Prostate gland (tissue), 2 donors: ENCODE measurements at places on chromosomes 1 and 21.

DNA sequence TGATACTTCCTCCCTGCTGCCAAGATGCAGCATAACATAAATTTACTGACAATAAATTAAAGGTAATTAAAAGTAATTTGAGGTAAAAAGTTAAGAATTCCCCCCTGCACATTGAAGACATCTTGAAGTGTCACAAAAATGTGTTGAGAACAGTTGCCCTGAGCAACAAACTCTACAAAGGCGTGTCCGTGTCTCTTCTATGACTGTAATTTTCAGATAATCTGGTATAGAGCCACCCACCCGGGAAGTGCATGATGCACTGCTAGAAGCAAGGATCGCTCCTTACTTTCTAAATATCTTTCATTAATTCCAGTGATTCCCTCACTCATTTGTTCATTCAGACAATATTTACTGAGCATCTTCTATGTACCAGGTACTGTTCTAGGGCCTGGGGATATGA lies 11.0 kb upstream of the CASQ1 start:
- no peaks in the 10 kb centered on the region for H3K4me1 ChIP-seq
- DNase-seq: no peak
- H3K36me3 ChIP-seq: no peaks in the 10 kb centered on the region
- no peaks in the 10 kb centered on the region for H3K27me3 ChIP-seq

DNA sequence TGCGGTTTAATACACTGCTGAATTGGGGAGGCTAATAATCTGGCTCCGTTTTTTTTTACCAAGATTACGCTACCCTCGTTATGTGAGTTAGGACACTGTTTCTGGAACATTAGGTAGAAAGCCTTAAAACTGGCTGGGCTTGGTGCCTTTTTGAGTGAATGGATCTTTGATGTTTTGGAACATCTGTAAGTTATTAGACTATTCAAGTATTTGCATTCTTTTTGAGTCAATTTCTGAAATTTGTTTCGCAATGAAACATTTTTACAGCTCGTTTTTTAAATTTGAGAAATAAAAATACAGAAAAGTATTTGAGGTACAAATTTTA lies 106.9 kb downstream of the LTN1 start:
- no peak for DNase-seq
- H3K27me3 ChIP-seq: no peaks in the 10 kb centered on the region
- no peak overlapping the region for H3K4me3 ChIP-seq
- H3K36me3 ChIP-seq: no peaks in the 10 kb centered on the region
- H3K27ac ChIP-seq: no peak overlapping the region

DNA sequence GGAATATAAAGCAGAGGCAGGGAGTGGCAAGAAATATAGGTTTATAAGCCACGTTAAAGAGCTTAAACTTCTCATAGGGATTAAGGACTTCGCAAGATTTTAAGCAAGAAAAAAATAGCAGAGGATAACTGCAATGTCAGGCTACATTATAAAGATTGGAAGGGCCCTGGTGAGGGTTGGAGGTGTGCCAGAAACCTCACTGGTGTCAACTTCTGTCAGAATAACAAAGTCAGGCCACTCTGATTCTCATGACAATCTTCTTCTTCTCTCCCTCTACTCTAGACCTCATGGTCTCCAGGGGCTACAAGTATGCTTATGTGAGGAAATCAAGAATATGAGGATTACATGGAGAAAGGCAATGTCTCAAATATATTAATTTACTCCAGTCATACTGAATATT lies 32.6 kb upstream of the FMO2 start:
- H3K27ac ChIP-seq: no peak overlapping the region
- no peaks in the 10 kb centered on the region for H3K36me3 ChIP-seq
- DNase-seq: no peak
- H3K27me3 ChIP-seq: no peaks in the 10 kb centered on the region
- H3K4me3 ChIP-seq: no peak overlapping the region
- H3K4me1 ChIP-seq: no peaks in the 10 kb centered on the region

DNA sequence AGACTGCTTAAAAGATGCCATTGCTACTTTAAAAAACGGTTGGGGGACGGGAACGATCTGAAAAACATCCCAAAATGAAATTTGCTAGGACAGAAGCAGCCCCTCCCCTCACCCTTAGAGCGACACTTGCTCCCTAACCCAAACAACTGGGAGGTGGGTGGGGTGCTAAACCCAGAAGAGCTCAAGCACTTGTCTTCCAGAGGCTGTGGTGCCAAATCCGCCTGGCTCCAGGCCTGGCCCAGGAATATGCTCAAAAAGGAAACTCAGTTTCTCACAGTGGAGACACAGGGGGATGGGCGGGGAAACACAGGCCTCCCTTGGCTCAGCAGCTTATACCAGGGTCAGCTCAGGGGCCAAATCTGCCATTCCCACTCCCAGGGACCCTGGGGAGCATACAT lies 644 bp upstream of the PBXIP1 start:
- H3K27ac ChIP-seq: peak overlapping the region; percentile 76
- no peaks in the 10 kb centered on the region for H3K36me3 ChIP-seq
- no peaks in the 10 kb centered on the region for H3K27me3 ChIP-seq
- H3K4me3 ChIP-seq: peak overlapping the region; percentile 46
- no peak for DNase-seq

- no peak overlapping the region for H3K4me3 ChIP-seq
- H3K27me3 ChIP-seq: no peaks in the 10 kb centered on the region
- H3K4me1 ChIP-seq: peaks cover 28% of the 10 kb centered on the region
- H3K36me3 ChIP-seq: no peaks in the 10 kb centered on the region
- DNase-seq: no peak
These were observed 4.8 kb upstream of the SFN start for GRCh38 chr1:26858160-26858559.

DNA sequence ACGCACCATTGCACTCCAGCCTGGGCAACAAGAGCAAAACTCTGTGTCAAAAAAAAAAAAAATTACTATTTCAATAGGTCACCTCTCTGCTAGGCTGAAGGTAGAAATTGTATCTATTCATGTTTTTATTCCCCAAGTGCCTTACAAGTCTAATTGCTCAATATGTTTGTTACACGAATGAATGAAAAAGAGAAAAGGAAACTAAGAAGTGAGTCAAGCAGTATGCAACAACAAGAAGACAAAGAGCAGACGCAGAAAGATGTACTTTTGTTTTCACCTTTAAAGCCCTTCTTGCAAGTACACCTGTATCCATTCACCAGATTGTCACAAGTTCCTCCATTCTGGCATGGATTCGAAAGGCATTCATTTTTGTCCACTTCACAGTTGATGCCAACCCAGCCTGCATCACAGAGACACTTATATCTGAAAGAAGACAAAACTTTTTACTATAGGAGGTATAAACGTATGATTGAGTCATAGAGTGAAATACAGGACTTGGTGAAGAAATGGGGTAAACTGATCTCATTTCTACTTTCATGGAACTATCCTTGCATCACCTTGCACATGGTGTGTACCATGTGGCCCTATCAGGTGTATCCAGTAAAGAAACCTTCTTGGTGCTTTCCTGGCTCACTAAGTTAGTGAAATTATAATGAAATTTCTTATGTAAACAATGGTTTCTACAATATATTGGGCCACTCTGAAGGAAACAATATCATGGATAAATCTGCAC lies 57.1 kb upstream of the ADAM30 start:
- peaks cover 4% of the 10 kb centered on the region for H3K4me1 ChIP-seq
- H3K4me3 ChIP-seq: no peak overlapping the region
- no peaks in the 10 kb centered on the region for H3K36me3 ChIP-seq
- H3K27ac ChIP-seq: no peak overlapping the region
- no peak for DNase-seq
- no peaks in the 10 kb centered on the region for H3K27me3 ChIP-seq

DNA sequence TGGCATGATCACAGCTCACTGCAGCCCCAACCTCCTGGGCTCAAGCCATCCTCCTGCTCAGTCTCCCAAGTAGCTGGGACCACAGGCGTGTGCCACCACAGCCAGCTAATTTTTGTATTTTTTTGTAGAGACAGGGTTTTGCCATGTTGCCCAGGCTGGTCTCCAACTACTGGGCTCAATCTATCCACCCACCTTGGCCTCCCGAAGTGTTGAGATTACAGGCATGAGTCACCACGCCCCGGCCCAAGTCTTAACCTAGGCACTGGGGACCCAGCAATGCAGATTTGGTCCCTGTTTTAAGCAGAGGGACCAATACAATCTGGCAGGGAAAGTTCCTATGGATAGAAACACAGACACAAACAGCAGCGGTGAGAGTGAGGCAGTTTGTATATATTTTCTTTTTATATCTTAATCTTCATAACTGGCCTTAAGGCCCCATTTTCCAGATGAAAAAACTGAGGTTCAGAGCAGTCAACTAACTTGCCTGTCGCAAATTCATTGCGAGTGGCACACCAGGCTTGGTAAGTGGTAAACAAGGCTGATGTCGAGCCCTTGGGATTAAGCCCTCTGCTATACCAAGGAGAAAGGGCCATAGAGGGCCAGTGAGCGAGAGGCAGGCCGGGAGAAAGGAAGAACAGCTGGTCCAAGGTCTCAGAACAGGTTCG lies 77.8 kb upstream of the TINAGL1 start:
- no peaks in the 10 kb centered on the region for H3K36me3 ChIP-seq
- H3K4me3 ChIP-seq: no peak overlapping the region
- no peak for DNase-seq
- H3K27me3 ChIP-seq: no peaks in the 10 kb centered on the region

DNA sequence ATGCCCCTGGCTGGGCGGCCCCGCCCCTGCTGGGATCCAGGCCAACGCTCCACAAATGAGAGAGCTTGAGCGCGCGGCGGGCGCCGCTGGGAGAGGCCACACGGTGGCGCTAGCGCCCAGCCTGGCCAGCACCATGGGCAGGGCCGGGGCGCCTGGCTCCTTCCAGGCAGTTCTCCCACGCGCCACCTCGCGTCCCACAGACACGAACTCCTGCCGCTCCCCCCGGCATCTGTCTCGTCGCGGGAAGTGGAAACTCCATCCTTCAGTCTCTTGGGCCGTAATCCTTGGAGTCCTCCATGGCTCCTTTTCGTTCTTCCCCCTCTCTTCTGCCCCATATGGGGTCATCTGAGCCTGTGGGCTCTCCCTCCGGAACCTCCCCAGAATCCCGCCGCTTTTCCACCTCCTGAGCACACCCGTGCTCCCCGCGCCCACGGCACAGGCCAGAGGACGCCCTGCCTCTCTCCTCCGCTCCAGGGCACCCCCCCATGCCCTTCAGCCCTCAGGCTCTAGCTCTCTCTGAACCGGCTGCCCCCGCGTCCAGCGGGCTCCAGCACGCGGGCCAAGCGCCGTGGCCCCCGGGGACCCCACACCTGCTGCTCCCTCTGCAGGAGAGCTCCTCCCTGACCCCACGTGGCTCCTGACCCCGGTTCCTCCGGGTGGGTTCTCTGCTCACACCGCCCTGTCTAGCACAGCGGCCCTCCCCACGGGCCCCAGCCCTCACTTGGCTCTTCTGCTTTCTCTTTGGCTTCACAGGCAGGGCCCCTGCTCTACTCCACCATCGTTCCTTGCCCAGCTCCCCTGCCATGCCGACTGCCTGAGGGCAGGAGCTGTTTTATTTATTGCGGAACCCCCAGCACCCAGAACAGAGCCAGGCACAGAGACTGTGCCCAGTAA lies 31.9 kb upstream of the EDN2 start:
- H3K4me1 ChIP-seq: no peaks in the 10 kb centered on the region
- H3K27me3 ChIP-seq: no peaks in the 10 kb centered on the region
- DNase-seq: peak; percentile 92
- no peak overlapping the region for H3K27ac ChIP-seq
- peak overlapping the region; percentile 25 for H3K4me3 ChIP-seq

GRCh38 chr21:16422702-16423101 lies 692.9 kb downstream of the USP25 start:
- no peak for DNase-seq
- H3K27ac ChIP-seq: peak overlapping the region; percentile 74

- H3K27me3 ChIP-seq: no peaks in the 10 kb centered on the region
- no peak overlapping the region for H3K27ac ChIP-seq
- H3K36me3 ChIP-seq: no peaks in the 10 kb centered on the region
- no peaks in the 10 kb centered on the region for H3K4me1 ChIP-seq
These were observed 845.4 kb upstream of the CXADR start for GRCh38 chr21:16667395-16667794.

DNA sequence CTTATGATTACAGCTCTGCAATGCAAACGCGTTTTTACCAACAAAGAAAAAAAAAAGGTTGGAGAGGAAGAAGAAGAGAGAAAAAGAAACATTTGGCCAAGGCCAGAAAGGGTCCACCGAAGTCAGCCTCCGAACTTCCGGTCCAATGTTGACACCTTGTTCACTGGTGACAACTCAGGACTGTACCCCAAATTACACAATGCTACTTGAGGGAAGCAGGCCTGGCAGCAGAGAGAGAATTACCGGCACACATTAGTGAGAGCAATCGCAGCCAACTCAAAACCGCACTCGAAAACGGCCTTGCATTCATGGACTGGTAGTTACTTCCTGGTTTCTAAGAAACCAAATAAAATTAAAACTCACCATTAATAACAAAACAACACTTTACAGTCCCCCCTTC lies 652.5 kb downstream of the KIF26B start:
- no peaks in the 10 kb centered on the region for H3K4me1 ChIP-seq
- DNase-seq: no peak
- H3K4me3 ChIP-seq: no peak overlapping the region
- no peaks in the 10 kb centered on the region for H3K27me3 ChIP-seq
- no peaks in the 10 kb centered on the region for H3K36me3 ChIP-seq

GRCh38 chr1:181318858-181319235 lies 164.5 kb upstream of the CACNA1E start:
- no peak overlapping the region for H3K4me3 ChIP-seq
- no peaks in the 10 kb centered on the region for H3K4me1 ChIP-seq
- no peak for DNase-seq
- peaks cover 17% of the 10 kb centered on the region for H3K27me3 ChIP-seq

GRCh38 chr1:193703655-193704054 lies 517.2 kb upstream of the B3GALT2 start:
- no peak overlapping the region for H3K4me3 ChIP-seq
- H3K27me3 ChIP-seq: no peaks in the 10 kb centered on the region
- H3K27ac ChIP-seq: no peak overlapping the region
- H3K4me1 ChIP-seq: no peaks in the 10 kb centered on the region
- no peak for DNase-seq

- H3K36me3 ChIP-seq: no peaks in the 10 kb centered on the region
- H3K27ac ChIP-seq: no peak overlapping the region
- H3K27me3 ChIP-seq: no peaks in the 10 kb centered on the region
- no peaks in the 10 kb centered on the region for H3K4me1 ChIP-seq
- no peak overlapping the region for H3K4me3 ChIP-seq
These were observed 764.6 kb downstream of the NCAM2 start for GRCh38 chr21:21762855-21763254.

DNA sequence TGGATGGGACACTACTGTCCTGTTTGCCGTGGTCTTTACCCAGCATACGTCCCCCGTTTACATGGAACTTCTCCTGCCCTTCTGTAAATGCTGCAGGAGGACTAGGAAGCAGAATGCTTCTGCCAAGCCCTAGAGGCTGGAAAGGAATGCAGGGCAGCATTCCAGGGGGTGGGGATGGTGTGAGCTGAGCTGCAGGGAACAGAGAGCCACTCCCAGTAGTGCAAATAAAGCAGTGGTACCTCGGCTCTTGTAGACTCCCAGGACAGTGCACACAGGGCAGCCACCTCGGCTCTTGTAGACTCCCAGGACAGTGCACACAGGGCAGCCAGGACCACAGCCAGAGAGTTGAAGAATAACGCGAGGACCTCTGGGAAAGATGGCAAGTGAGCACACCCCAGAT lies 35.4 kb downstream of the PTPRU start:
- H3K4me1 ChIP-seq: peaks cover 5% of the 10 kb centered on the region
- no peaks in the 10 kb centered on the region for H3K36me3 ChIP-seq
- H3K27ac ChIP-seq: no peak overlapping the region
- DNase-seq: peak; percentile 81

- no peaks in the 10 kb centered on the region for H3K27me3 ChIP-seq
- no peak overlapping the region for H3K4me3 ChIP-seq
- no peaks in the 10 kb centered on the region for H3K4me1 ChIP-seq
- no peaks in the 10 kb centered on the region for H3K36me3 ChIP-seq
- no peak overlapping the region for H3K27ac ChIP-seq
These were observed 24.7 kb upstream of the CCT8 start for GRCh38 chr21:29098156-29098555.
